ENCODE measurements at places on chromosomes 1 and 21.

DNA sequence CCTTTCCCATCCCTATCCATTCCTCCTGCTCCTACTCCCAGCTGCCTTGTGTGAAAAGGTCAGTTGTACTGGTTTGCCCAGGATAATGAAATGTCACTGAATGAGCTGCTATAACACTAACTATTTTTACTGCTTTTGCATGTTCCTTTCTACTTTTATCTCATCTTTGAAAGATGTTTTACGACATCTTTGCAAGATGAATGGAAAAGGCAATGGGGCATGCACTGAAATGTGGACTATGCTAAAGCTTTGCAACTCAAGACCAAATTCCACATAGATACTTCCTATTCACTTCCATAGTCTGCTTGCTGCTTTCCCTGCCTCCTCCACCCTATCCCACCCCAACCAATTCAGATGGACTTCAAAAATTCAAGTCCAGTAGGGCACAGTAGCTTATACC, 111.3 kb downstream of the SETD4 start:
- DNase-seq = no peak

GRCh38 chr1:12433323-12434053, 184.5 kb downstream of the DHRS3 start:
- DNase-seq = no peak

GRCh38 chr1:83828456-83828855, 170.5 kb downstream of the TTLL7 start:
- DNase-seq = no peak

DNA sequence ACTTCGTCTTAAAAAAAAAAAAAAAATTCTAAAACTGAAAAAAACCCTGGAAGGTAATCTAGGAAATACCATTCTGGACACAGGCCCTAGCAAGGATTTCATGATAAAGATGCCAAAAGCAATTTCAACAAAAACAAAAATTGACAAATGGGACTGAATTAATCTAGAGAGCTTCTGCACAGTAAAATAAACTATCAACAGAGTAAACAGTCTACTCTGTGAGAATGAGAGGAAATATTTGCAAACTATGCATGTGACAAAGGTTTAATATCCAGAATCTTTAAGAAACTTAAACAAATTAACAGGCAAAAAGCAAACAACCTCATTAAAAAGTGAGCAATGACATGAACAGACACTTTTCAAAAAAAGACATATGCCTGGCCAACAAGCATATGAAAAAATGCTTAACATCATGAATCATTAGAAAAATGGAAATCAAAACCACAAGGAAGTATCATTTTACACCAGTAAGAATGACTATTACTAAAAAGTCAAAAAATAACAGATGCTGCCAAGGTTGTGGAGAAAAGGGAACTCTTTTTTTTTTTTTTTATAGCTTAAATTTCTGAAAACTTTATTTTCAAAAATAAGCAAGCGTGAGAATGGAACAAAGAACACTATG, 29.4 kb upstream of the RNPC3 start:
- no peak for DNase-seq

GRCh38 chr1:207454046-207454964, at the start of gene CR2:
Gene CR2, plus strand, starts transcription at chr1:207454328. Its CDS starts 91 bp downstream, at chr1:207454419.
- peak; percentile 4 for DNase-seq

DNA sequence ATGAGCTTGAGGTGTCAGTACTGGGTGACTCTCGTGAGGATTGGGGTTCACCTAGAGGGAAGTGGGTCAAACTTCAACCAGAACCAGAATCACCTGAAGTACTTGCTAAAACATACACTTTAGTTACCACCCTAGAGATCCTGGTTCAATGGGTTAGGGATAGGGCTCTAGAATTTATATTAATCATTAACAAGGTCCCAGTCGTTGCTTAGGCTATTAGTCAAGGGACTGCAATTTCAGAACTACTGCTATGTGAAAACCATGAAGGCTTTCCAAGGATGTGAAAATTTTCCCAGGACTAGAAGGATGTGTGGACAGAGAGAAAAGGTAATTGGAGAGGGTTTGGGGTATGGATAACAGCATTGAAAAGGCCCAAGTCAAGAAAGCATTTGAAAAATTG, 162.6 kb downstream of the GRIK1 start:
- DNase-seq = no peak

DNA sequence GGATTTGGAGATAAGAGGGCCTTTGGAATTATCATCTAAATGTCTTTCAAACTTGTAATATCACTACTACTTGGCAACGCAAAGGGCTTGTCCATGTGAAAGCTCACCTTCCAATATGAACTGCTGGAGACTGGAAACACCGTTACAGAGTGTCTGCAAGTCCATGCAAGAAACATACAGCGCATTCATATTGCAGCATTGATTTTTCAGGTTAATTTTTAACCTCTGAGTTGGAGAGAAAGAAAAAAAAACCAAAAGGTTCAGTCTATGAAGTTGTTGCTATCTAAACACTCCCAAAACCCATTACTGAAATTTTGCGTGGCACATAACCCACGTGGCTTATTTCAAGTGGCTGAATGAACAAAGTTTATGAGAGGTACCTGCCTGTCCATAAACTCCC, 23.8 kb downstream of the DAB1 start:
- no peak for DNase-seq

- peak; percentile 18 for DNase-seq
Observed at GRCh38 chr1:92623187-92623778, 136.6 kb upstream of the GFI1 start.

DNA sequence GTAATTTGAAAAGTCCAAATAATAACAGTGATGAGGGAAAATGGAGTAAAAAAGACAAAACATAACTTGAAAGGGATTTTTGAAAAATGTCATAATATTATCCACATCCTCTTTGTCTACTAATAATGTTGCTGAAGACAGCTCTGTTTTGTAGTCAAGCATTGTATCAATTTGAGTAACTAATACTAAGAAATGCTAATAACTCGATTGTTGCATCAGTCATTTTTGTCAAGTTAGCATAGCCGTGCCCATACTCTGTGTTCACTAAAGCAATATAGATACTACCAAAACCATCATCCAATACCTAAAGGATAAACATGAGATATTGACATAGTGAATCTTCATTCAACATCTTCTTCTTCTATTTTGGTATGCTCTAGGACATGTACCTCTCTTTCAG, 17.3 kb downstream of the PDC start:
- no peak for DNase-seq

- DNase-seq = no peak
Observed at GRCh38 chr1:185721553-185721952, 12.6 kb upstream of the HMCN1 start.

GRCh38 chr1:175252561-175252960, 60.0 kb upstream of the KIAA0040 start:
- no peak for DNase-seq

GRCh38 chr1:21670059-21670881, 1.1 kb upstream of the RAP1GAP start:
- DNase-seq = no peak

DNA sequence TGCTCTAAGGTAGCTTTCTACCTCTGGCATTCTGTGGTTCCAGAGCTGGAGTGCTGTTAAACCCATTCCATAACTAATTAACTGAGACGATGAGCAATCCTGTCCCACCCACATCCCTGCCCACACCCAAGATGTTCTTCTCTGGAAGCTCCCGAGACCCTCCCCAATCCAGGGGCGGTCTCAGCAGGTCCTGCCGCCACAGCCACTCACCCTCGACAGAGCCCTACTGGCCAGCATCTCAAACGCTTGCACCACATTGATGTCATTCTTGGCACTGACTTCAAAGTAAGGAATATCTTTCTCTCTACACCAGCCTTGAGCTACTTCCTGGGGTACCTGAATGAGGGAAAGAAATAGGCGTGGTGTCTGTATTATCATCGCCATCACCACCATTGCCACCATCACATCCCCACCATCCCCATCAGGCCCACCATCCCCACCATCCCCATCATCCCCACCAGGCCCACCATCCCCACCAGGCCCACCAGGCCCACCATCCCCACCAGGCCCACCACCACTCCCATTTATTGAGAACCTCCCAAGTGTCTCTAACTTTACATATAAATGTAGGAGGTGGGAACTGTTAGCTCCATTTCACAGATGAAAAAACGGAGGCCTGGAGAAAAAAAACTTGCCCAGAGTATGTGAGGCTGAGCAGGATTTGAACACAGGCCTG, 17.7 kb downstream of the RAB7B start:
- DNase-seq = no peak

GRCh38 chr1:151443846-151444782, 15.2 kb downstream of the POGZ start:
- peak; percentile 73 for DNase-seq

DNA sequence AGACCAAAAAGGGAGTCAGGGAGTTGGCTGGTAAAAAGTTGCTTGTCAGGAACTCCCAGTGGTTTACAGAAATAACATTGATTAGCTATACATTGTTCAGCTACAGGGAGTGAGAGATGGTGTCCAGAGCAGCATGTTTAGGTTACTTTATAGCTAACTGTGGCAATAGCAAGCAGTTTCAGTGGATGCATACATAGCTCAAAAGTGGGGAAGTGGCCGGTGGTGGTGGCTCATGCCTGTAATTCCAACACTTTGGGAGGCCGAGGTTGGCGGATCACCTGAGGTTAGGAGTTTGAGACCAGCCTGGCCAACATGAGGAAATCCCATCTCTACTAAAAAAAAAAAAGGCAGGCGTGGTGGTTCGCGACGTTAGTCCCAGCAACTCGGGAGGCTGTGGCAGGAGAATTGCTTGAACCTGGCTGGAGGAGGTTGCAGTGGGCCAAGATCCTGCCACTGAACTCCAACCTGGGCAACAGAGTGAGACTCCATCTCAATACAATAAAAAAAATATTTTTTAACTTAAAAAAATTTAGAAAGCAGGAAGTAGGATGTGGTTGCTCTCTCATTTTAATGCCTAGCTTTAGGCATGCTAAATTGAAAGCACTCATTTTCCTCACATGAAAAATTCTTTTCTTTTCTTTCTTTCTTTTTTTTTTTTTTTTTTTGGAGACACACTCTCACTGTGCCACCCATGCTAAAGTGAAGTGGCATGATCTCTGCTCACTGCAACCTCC, 109.7 kb downstream of the PPIAL4G start:
- no peak for DNase-seq

- no peak for DNase-seq
Observed at GRCh38 chr21:29208682-29209059, 78.2 kb downstream of the MAP3K7CL start.

DNA sequence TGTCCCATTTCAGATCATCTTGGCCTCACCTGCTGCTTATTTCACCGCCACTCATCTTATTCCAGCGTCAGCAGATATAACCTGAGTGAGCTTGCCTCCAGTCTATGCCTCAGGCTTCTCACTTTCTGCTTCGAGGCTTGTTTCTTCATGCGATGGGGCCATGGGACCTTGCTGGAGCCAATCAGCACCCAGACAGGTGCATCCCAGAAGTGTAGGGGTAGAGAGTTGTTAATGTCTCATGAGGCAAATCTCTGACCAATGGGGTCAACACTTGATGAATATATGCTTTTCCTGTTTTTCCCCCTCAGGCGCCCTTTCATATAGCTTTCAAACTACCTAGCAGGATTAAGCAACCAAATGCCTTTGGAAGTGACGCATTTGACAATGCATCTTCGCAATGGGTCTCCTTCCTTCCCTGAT, 935 bp upstream of the YIPF1 start:
- DNase-seq = peak; percentile 84

DNA sequence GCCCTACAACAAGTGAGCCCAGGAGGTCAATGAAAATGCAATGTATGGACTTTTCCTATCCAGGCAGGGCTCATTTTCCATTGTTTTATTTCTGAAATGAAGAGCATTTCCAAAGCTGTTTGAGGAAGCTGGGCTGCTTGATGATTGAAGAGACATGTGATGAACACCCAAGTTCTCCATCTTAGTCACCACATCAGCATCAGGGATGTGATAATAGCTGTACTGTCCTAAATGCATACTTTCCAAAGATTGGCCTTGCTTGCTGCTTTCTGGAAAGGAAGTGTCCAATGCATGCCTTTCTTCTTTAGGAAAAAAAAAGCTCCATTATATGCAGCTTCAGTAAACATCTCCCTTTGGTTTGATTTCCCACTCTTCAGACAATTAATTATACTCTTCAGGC, 425.9 kb upstream of the RUNX1 start:
- DNase-seq = no peak

All from DMS79 treated with DMSO at 0.1 percent for 48 hours (cell line).